Natural killer cell (primary cell): ENCODE measurements at places on chromosomes 5 and 9. TPM values are rescaled to one million over a fixed set of nuclear protein-coding genes. Genes with fewer than 3 reads are reported as not detected.

DNA sequence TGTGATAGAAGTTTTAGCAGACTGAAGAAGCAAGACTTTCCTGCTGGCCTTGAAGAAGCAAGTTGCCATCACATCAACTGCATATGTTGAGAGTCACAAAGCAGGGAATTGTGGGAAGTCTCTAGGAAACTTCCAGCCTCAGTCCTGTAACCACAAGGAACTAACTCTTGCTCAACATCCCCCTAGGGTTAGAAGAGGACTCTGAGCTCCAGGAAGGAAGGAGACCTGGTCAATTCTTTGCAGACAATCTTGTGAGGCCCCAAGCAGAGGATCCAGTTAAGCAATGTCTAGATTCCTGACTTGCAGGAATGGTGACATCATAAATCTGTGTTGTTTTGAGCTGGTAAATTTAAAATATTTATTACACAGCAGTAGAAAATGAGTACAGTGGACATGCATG is 18.6 kb upstream of the ZNF366 start:
- DNase-seq, result no peak

Gene DIPK1B
- 0.39 TPM for total RNA-seq

Gene GPR150
- 0.63 TPM for total RNA-seq

Gene DMRTA1
- total RNA-seq, result not detected

Gene PPP3R2
- not detected for total RNA-seq

Gene SH3GL2
- total RNA-seq, result not detected

Gene WDR38
- not detected for total RNA-seq
